Spleen (tissue), 13 donors: ENCODE measurements at places on chromosomes 12 and 14.

DNA sequence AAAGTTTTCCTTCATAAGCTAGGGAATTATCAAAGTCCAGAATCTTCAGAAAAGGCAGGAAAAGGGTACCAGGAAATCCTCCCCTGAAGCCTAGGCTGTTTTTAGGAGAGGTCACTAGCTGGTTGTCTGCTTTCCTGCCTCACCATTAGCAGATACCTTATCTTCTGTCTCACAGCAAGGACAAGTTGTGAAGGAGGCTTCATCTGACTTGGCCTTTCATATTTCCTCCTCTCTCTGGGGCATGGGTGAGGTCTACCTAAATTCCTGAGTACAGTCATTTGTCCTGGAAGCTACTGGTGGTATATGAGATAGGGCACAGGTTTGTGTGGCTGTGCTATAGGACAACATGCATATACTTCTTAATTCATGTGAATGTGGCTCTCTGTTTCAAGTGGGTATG lies 2.3 kb downstream of the FOXJ2 start:
- DNase-seq = no peak

DNA sequence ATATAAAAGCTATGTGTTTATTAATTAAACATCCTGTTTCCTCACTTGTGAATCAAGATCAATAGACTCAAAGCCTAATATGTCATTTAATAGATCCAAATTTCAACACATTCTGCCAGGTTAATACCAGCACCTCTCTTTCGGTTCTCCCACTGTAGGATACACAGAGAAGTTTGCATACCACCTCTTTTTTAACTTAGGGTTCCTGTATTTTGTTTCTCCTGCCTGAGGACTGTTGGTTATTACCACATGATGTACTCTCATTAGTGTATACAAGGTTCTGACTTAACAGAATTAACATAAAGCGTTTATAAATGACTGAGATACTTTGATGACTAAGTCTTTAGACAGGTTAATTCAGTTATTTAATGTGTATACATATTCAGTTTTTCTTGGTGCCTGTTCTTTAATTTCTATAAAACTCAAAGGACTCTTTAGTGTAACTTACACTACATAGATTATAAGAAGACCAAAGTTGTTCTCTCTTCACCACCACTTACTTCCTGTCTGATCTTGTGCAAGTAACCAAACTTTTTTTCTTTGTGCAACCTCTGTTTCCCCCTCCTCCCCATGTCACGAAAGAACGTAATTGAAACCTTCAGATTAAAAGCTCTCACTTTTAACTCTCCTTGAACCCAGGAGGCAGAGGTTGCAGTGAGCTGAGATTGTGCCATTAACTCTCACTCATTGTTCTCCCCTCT lies 89.8 kb upstream of the DNM1L start:
- DNase-seq = no peak

DNA sequence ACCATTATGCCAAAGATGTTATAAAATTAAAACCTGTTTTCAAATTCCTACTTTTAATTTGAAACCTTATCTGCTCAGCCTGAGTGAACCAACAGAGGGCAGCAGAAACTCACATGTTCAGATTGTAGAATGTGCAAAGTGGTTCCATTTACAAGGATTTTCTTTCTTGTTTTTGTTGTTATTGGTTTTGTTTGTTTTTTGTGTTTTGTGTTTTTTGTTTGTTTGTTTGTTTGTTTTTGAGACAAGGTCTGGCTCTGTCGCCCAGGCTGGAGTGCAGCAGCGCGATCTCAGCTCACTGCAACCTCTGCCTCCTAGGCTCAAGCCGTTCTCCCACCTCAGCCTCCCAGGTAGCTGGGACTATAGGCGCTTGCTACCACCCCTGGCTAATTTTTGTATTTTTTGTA lies 22.8 kb upstream of the GARIN2 start:
- no peak for DNase-seq

- DNase-seq = no peak
Measured at GRCh38 chr12:56657416-56658379, 11.9 kb upstream of the ATP5F1B start.
